ENCODE measurements at places on chromosomes 11 and 22.

GRCh38 chr22:35986088-35986487 is 42.5 kb downstream of the RBFOX2 start:
- DNase-seq, result no peak

DNA sequence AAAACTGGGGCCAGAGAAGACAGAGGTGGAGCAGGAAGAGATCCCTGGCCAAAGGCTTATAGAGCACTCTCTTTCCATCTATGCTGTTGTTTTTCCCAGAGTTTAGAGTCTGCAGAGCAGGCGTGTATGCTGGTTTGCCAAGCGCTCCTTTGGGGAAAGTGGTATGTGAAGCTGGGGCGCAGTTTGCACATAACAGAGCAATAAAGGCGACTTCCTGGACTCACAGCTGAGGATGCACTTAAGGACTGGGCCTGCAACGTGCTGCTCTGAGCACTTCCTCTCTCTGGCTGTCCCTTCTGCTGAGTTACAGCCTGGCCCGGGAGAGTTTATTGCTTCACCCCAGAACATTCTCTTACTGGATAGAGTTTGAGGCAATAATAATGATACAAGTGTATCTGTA is 41.7 kb downstream of the THAP12 start:
- DNase-seq, result no peak

DNA sequence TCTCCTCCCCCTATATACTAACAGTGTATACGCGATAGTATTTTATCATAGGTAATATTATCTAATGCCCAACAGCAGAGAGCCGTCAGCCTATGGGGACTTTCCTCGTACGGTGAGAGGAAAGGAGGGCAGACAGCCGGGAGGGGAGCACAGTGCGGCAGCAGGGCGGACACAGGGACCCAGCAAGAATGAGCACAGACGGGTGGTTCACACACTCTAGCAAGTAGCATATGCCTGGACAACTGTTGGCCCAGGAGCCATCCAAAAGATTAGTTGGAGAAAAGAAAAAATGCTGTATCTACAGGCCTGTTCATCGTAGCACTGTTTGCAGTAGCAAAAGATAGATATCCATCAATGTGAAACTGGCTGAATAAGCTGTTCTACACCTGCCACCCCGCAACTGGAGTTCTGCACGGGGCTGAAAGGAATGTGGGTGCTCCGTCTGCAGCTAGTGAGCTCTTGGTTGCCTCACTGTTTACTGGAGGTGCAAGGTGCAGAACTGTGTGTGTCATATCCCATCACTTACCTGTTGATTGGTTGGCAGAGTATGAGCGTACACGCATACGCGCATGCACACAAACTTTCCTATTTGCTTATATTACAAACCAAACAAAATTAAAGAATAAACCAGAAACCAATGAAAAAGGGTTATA is 324.3 kb downstream of the TBC1D22A start:
- no peak for DNase-seq

GRCh38 chr11:35135222-35135621 is 3.7 kb upstream of the CD44 start:
- DNase-seq, result no peak

GRCh38 chr22:22954656-22955055 is 67.0 kb downstream of the IGLL5 start:
- no peak for DNase-seq

- no peak for DNase-seq
Measured at GRCh38 chr22:25153961-25154666, 45.5 kb upstream of the CRYBB3 start.

DNA sequence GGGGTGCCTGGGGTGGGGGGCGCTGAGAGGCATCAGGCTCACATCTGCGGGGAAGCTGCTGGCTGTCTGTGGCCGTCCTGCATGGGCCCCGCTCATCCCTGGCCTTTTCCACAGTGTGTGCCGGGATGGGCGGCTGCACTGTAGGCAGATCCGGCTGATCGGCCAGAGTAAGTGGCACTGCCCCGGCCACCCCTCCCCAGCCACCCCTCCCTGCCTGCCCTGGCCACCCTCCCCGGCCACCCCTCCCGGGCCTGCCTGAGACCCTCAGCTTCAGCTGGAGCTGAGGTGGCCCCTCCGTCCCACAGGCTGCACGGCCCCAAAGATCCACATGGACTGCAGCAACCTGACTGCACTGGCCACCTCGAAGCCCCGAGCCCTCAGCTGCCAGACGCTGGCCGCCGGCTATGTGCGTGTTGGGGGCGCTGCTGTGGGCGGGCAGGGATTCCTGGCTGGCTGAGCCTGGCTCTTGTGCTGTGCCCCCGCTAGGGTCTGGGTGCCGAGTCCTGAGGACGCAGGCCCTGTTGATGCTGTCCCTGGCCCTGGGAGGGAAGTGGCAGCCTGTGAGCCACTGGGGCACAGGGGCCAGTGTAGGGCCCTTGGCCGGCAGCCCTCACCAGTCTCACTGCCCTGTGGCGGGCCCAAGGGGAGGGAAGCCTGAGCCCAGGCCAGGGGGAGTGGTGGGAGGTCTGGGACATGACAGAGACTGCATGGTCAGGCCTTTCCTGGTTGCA is 10.9 kb downstream of the MUC2 start:
- DNase-seq, result no peak

DNA sequence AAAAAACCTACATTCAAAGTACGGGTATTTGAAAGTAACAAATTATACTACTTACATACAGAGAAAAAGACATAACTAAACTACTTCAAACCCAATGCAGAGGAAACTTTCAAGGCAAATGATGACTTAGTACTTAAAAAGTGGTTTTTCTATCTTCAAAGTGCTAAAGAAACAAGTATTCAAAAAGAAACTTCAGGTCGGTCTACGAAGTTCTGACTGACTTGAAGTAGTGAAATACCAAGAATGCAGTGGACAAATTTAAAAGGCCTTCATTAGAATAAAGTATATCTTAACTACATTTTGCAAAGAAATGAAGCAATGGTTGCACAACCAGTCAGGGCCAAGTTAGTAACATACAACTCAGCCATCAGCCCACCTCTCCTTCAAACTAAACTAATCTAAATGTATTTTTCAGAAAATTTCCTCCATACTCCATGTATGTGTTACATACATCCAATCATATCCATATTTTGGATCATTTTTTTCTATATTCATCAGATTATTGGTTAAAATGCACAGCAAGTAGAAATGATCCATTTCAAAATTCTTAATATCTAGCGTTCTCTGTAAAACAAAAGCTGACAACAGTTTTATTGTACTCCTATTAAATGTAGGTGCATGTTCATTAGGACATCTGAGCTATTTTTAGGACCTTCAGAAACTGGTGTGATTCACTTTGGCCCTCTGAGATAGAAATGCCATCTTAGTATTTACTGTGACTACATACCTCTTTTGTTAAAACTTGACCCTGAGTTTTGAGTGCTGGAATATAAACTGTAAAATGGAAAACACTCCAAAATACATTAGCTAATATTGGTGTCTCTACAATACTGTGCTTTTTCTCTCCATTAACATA is 49.9 kb downstream of the BIRC2 start:
- no peak for DNase-seq

- DNase-seq, result no peak
Measured at GRCh38 chr11:1906181-1906580, 13.3 kb upstream of the TNNT3 start.

DNA sequence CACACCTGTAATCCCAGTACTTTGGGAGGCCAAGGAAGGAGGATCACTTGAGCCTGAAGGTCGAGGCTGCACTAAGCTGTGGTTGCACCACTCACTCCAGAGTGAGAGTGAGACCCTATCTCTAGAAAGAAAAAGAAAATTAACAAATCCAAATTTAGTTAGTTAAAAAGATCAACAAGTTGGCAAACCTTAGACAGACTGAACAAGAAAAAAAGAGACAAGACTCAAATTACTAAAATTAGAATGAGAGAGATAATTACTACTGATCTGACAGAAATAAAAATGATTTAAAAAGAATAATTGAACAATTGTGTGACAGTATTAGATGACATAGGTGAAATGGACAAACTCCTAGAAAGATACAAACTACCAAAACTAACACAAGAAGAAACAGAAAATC is 13.6 kb downstream of the CHEK2 start:
- no peak for DNase-seq

DNA sequence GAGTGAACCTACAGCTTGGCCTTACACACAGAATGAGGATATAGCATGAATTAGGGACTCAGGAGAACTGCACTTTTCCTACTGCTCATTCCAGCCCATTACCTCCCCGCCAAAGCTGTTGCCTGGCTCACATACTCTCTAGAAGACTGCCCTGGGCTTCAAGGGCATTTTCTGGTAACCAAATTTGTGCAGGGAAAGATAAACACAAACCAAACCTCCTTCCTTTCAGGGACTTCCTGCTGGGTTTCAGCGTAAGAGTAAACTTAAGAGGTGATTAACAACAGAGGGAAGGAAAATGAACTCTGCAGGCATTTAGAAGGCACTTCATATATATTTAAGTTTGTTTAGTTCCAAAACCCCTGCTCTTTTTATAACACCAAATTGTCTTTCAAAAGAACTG is 194.9 kb downstream of the SWAP70 start:
- DNase-seq, result no peak

- no peak for DNase-seq
Measured at GRCh38 chr22:40818192-40818746, 877 bp downstream of the SLC25A17 start.

DNA sequence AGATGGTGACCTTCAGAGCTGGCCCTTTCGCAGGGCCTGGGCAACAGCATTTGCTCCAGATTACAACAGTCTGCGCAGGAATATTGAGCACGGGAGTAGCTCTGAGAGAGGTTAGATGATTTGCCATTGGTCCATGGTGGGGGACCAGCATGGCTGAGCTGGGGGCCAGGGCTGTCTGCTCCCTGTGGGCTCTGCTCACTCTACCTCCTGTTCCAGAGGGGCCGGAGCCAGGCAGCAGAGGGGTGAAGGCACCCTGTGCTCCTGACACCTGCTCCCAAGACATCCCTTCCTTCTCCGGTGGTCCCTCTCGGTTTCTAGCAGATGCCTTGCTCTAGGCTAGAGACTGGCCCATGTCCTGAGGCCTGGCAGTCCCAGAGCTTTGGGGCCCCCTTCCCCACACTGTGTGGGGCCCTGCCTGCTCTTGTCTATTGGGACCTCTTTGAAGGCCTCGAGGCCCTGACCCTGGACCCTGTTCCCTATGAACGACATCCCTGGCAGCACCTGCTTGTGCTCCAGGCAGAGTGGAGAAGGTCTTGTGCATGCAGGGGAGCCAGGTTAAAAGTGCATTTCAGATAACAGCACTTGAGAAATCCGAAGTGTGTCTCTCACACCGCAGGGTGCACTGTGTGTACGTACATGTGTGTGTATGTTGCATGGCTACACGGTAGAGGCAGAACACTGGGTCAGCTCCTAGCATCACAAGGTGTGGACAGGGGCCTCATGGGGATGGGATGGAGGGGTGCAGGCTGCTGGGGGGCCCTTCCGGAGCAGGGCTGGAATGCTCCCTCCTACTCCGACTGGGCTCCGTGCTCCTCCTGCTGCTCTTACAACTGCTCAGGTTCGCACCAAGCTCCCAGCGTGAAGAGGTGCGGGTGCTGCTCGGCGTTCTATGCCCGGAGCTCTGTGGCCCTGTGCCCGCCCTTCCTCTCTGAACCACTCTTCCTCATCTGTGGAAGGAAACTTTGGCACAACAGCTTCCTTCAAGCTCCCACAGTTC is 123.3 kb upstream of the B3GAT1 start:
- DNase-seq, result no peak

GRCh38 chr11:74208507-74208906 is 37.4 kb downstream of the PPME1 start:
- no peak for DNase-seq

GRCh38 chr11:59801981-59802638 is 8.5 kb downstream of the MRPL16 start:
- no peak for DNase-seq

Data from SK-N-DZ (cell line).